ENCODE measurements at places on chromosomes 5 and 9.

GRCh38 chr9:19162956-19163355 is 35.7 kb upstream of the PLIN2 start:
- no peak for DNase-seq

- no peak for DNase-seq
These were observed 406.4 kb downstream of the HTR1A start for GRCh38 chr5:63555874-63556273.

GRCh38 chr5:68289498-68289897 is 73.9 kb downstream of the PIK3R1 start:
- no peak for DNase-seq

DNA sequence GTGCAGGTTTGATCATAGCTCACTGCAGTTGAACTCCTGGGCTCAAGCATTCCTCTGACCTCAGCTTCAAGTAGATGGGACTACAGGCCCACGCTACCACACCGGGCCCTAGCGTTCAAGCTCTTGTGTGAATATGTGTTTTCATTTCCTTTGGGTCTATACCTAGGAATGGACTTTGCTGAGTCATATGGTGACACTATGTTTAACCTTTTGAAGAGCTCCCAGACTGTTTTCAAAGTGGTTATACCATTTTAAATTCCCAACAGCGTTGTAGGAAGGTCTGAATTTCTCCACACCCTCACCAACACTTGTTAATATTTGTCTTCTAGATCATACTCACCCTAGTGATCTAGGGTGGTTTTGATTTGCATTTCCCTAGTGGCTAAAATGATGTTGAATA is 33.5 kb downstream of the FAF2 start:
- no peak for DNase-seq

GRCh38 chr9:112119225-112120029 is 55.7 kb downstream of the SUSD1 start:
- no peak for DNase-seq

DNA sequence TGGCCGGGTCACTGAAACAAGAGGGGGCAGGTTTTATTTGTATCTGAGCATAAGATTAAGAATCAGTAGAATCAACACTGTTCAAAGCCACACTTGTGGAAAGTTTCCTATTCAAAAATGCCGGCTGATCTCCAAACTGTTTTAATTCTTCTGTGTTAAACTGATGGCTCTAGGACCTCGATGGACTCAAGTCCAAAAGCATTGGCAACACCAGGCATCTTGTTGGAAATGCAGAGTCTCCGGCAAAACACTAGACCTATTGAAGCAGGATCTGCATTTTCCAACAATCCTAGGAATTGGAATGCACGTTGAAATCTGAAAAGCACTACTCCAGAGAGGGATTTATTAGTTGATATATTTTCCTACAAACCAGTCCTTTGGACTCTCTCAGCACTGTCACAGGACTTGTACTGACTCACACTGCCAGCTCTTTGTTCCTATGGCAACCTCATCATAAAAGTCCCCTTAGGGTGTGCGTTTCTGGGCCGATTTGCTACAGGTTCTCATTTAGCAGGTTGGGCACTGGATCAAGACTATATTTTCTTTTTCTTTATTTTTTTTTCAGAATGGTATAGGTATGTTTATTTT is 48.1 kb upstream of the PCA3 start:
- no peak for DNase-seq

DNA sequence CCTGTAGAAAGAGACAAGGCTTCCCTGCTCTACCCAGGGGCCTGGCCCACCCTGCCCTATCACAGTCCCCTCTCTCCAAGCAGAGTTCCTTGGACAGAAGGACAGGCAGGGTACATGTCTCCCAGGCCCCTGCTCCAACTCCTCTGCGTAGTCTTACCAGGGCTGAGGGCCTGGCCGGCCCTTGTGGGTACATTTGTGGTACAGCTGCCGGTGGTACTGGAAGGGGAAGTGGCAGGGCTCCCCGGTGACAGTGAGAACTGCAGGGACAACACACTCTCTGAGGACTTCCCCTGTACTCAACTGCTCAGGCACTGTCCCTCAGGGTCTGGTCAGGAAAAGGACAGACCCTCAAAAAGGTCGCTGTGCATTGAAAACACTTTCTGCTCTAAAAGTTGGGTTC is 3.6 kb downstream of the F12 start:
- DNase-seq: no peak

DNA sequence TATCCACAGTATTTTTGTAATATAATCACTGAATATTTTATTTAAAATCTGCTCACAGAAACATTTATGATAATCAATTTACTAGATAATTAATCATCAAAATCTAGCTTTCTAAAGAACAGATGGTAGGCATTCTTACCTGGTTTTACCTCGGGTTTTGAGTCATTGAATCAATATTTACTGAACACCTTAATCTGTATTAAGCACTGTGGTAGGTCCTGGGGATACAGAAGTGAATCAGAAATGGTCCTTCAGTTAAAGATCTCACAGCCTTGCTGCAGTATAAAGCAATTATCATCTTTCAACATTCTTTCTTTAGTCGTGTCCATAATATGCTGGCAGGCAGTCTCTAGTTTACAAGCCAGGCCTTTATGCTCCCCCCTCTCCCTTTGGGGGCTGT is 2.0 kb upstream of the MEIKIN start:
- DNase-seq: no peak

DNA sequence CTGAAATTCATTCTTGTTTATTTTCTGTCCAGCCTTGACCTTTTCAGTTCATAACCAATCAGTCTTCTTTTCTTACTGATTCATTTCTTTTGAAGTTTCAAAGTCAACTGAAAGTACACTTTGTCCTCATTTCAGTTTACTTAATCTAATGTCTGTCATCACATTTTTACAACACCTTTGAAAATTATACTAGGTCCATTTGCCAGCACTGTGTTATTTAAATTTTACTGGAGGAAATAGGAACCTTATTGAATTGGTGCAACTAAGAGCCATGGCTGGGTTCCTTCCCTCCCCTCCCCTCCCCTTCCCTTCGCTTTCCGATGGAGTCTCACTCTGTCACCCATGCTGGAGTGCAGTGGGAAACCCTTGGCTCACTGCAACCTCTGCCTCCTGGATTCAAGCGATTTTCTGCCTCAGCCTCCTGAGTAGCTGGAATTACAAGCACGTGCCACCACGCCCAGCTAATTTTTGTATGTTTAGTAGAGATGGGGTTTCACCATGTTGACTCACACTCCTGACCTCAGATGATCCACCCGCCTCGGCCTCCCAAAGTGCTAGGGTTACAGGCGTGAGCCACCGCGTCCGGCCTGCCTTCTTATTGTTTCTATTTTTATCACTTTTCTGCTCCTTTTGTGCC is 6.3 kb downstream of the RMI1 start:
- peak; percentile 63 for DNase-seq

- no peak for DNase-seq
These were observed 61.3 kb downstream of the WDR36 start for GRCh38 chr5:111153483-111153882.

DNA sequence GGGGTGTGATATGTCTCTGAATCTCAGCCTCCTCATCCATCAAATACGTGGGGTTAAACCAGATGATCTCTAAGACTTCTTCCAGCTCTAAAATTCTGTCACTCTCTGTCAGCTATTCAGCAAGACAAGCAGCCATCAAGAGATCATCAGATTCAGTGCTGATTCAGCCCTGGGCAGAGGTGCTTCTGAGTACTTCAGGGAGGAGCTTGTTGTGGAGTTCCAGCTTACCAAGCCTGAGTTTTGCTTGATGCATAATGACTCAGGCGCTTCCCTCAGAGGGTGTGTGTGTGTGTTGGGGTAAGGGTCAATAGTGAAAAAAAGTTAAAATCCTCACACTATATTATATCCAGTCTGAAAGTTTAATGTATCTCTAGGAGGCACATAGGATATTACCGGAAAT is 29.6 kb upstream of the TAF1L start:
- DNase-seq: no peak

DNA sequence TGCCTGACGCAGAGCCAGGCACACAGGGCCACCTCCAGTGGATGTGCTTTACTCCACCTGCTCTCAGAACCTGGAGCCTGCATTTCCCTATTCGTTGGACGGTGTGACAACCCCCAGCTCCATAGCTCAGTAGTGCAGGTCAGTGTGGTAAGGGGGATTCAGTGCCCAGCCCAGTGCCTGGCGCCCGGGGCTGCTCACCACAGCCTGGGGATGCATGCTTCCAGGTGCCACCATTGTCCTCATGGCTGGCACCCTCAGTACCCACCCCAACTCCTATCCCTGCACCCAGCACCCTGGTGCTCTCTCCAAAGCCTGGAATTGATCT is 32.8 kb upstream of the ADAMTS2 start:
- DNase-seq: no peak

GRCh38 chr5:160494451-160494850 is 72.8 kb downstream of the PTTG1 start:
- DNase-seq: no peak

- peak; percentile 71 for DNase-seq
These were observed 86.3 kb upstream of the MELK start for GRCh38 chr9:36486329-36486932.

- DNase-seq: no peak
These were observed 9.1 kb downstream of the SWI5 start for GRCh38 chr9:128285033-128285784.

DNA sequence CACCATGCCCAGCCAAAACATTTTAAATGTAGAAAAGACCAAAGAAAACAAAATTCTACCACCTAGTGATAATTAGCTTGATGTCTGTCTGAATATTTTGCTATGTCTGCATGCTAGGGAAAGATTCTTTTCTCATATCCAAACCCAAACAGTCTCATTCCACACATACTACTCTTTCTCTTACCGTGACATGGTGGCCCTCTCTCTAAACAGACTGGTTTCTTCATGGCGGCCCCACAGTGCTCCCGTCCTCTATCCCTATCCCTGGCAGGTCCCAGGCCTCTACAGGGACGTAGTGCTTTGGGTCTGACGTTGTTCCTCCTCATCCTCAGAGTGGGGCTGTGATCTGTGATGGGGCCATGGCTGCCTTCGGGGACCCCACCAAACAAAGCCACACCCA is 8.1 kb downstream of the CORO2A start:
- DNase-seq: no peak

DNA sequence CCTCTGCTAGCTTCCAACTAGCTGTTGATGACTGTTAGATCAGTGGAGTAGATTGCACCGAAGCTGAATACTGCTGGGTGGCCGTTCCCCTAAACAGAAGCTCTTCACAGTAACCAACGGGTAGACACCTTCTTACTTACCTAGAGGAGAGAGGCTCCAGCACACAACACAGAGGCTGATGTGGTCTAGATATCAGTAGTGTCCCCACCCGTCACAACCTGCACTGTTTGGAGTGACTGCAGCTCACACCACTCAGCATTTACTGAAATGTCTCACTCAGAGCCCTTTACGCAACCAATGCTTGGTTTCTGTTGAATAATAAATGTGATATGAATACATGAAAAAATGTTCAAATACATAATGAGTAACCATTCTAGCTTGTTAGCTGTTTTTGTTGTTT is 5.3 kb downstream of the TMEM174 start:
- DNase-seq: no peak

DNA sequence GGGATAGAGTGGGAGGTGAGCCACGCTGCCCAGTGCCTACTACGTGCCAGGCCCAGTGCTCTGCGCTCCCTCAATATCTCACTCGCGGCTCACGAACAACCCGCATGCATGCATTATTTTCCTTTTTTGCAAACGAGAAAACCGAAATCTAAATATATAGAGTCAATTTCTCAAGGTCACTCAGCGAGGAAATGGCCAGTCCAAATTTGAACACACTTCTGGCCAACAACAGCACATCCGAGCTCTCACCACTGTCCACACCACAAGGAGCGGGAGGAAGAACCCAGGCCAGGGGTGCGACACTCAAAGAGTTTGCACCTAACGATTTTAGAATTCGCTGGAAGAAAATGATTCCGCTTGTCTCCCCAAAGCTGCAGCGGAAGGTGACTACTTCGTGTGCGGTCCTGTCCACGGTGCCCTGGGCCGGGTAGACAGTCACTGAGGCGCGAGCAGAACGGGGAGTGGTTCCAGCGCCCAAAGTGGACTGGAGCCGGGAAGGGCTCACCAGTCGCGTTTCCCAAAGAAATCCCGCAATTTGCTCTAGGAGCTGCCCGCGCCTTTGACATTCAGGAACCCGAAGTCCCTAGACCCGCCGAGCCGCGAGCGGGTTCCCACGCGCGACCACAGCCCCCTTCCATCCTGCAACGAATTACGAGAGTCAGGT is 1.1 kb upstream of the TLX3 start:
- no peak for DNase-seq

DNA sequence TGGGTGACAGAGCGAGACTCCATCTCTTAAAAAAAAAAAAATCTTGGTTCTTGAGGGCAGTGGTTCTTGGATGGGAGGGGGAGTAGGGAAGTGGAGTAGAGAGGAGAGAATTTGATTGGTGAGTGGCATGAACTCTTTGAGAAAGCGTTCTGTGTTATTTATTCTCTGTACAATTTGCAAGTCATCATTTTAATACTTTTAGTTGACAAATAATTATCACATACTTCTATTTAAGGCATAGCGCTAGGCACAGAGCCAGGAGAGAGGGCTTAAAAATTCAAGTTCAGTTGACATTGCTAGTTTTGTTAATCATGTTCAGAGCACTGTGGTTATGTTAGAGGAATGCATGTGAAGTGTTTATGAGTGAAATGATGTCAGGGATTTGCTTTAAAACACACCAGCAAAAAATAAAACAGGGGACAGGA is 24.6 kb downstream of the HSDL2 start:
- no peak for DNase-seq

DNA sequence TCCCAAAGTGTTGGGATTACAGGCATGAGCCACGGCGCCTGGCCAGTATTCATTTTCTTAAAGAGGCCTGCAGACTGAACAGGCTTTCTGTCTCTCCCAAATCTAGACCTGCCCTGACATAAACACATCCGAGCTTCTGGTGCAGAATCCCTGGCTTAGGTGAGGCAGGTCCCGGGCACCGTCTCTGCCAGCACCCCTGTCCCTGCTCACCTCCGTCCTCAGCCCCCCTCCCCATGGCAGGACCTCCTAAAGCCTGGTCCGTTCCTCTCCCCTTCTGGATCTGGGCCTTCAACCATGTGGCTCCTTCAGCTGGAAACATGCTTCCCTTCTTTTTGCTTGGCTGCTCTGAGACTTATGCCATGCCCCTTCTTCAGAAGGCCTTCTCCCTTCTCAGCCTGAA is 22.7 kb upstream of the RXRA start:
- DNase-seq: no peak

DNA sequence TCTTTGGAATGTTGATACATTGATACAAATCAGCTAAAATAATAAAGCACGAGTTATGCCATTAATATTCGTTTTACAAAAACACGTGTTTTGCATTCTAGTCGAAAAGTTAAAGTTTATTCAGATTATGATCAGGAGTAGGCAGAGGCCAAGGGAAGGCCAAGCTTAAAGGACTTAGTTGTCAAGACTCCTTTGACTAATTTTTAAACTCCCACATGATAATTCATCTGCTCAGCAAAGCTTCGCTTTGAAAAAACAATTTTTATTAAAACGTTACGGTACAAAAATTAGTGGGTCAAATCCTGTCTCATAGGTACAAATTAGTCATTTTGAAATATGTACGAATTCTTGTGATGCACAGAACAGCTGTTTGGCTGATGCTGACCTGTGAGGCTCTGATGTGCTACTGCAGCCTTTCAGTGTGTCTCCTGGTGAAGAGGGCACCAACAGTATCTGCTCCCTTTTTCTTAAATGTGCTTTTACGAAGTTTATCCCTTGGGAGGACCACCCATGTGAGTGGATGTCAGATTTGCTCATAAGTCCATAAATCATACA is 23.0 kb upstream of the NR3C1 start:
- DNase-seq: no peak

All from activated effector memory CD4-positive, alpha-beta T cell treated with anti-CD3 and anti-CD28 coated beads, Interleukin-2, amount 50 U/mL, for 16 hours (primary cell).